Motor neuron (in vitro differentiated cells): ENCODE measurements at places on chromosomes 11 and 22.
A peak's percentile ranks its signal among the peaks of the same experiment; 100 is the strongest.

DNA sequence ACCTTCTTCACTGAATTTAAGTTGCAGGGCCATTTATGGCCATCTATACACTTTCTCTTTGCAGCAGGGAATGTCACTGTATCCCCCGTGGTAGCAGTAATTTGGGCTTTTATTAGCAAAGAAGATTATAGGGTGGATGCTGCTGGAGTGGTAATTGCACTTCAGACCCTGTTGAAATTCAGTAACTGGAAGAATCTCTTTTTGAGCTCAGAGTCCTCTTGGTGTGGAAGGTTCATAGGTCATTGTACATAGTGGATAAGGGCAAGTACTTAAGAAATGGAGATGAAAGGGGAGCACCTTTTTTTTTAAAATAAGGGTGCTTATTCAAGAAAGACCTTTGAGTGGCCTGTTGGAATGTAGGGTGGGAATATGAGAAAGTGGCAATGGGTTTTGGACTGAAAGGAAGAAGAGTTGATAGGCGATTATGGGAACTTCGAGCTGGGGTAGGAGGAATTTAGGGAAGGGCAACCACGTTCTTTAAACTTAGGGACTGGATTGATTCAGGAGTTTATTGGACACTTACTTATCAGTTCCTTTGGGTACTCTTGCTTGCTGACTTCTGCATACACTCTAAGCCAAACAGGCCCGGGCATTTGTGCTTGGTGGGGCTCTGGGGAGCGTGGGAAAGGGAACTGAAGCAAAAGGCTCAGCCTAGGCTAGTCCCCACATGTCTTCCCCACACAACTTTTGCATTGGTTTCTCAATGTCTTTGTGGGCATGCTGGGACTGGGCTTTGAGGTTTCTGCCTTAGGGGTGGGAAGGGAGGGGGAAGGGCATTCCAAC is 26.5 kb downstream of the CTNND1 start:
- ATAC-seq: peak; percentile 17

- ATAC-seq: no peak
These were observed 29.7 kb upstream of the CD81 start for GRCh38 chr11:2347308-2347830.

DNA sequence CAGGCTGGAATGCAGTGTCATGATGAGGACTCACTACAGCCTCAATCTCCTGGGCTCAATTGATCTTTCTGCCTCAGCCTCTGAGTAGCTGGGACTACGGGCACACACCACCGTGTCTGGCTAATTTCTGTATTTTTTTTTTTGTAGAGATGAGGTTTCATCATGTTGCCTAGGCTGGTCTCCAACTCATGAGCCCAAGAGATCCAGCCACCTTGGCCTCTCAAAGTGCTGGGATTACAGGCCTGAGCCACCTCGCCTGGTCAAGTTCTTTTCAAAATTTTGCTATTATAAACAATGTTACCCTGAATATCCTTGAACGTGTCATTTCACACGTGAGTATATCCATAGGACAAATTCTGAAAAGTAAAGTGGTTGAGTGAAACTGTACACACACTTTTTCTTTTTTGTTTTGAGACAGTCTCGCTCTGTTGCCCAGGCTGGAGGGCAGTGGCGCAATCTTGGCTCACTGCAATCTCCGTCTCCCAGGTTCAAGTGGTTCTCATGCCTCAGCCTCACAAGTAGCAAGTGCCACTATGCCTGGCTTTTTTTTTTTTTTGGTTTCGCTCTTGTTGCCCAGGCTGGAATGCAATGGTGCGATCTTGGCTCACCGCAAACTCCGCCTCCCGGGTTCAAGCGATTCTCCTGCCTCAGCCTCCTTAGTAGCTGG is 21.6 kb upstream of the EP300 start:
- no peak for ATAC-seq

DNA sequence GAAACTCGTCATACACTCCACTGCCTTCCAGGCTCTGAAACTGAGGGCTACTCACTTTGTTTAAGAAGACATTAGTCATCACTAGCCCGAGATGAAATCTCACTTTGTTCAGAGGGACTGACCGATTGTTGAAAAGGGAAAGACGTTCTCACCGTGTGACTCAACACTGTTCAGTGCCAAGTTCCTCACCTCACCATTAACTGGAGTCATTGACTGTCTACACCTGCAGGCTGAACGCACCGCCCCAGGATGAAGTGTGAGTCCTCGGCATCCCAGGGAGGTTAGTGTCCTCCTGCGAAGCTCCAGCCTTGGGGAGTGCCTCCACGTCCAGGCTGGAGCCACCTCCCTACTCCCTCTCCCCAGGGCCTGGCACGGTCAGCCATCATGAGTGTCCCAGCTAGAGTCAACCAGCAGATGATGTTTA is 30.4 kb downstream of the FADD start:
- ATAC-seq: no peak

DNA sequence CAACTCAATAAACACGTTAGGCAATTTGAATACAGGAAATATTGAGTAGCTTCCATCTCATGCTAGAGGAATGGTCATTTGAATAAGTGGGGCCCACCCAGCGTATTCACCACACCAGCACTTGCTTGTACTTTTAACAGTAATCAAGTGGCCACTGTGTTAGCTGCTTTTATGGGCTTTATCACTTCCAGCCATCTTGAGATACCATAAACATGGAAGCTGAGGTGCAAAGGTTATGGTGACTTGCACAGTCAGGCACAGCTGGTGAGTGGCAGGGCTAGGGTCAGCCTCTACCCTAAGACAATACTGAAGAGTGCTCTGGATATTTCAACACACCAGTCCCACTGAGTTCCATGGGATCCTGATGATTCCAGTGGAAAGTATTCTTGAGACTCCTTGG is 6.7 kb downstream of the JOSD1 start:
- ATAC-seq: no peak

DNA sequence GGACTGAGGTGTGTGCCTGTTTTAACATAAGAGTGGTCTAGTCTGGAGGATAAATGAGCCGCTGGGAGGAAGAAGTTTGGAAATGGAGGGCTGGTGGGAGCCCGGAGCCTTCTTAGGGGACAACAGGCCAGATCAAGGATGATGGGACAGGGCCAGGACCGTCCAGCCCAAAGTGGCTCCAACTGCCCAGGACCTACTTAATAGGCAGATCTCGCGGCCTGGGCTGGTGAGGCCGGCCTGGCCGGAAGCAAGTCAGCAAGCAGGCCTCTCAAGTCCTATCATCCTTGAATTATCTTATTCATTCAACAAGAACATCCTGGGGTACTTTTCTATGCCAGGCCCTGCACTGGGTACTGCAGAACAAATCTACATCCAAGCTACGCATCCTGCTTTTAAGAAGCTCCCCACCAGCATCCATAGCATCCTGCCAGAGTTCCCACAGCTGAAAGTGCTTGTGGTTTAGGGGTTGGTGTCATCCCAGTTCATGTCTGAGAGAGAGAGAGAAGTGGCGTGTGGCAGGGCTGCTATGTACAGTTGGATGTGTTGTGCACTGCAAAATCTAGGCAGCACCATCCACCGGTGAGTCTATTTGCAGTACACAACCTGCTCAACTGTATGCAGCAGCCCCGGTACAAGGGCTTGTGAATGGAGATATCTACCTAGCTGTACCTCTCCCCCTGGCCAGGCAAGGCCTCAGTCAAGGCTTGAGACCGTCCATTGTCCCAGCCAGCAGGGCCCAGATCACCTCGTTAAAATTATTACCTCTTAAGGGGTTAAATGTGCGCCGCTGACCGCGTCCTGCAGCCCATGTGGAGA is 82.1 kb downstream of the FBLN1 start:
- ATAC-seq: no peak
